ENCODE measurements at places on chromosomes 2 and 18.
A peak's percentile ranks its signal among the peaks of the same experiment; 100 is the strongest.

DNA sequence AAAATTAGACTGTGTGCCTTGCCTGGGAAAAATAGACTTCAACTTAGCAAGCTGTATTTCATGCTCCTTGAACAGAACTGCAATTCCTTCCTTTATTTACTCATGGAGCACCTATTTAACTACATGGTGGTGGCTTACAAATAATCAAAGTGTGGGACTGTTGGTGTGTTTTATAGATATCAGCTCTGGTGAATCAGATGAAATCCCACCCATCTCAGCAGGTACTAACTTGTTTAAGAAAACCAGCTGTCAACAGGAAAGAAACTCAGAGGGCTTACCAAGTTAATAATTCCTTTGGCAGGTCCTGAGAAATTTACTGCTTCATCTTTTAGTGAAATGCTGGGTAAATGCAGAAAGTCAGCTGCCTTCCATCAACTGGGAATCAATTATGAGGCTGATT is 830.6 kb downstream of the SLC4A3 start:
- DNase-seq, result no peak

DNA sequence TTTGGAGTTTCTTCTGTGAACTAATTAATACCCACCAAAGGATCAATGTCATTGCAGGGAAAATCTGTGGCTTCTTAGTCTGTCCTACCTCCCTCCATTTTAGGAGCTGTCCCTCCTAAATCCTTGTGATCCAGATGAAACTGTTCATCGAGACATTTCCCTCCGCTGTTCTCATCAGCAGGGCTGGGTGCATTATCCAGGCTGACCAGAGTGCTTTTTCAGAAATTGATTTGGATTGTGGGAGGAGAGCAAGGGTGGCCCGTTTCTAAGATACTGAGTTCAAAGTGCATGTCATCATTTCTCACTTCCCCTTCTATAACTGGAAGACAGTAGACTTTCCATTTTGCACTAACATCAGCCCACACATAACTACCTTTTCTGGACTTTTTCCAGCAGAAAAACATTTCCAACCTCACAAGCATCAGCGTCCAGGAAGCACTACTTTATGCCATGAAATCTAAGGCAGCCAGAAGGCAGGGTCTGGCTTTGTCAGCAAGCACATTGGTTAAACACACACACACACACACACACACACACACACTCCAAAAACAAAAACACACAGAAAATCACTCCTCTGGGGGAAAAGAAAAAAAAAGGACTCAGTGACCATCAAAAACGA is 94.1 kb downstream of the ANKRD44 start:
- peak; percentile 47 for DNase-seq

DNA sequence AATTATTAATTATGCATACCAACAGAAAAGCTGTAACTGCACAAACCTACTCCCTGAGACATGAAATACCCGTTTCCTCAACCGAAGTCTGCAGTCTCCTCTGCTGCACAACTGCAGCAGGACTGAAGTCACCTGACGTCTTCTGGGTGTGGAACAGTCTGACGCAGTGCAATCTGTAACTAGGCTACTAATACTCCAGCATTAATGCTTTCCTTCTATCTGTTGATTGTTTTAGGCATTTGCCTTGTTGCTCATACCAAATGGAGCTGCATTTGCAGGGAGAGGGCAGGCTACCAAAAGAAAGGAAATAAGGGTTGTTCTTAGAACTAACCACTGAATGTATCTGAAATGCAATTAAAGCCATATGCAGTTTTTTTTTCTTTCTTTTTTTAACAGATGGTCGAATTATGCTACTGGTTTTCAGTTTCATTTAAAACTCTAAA is 40.1 kb downstream of the RTN4 start:
- DNase-seq, result no peak

DNA sequence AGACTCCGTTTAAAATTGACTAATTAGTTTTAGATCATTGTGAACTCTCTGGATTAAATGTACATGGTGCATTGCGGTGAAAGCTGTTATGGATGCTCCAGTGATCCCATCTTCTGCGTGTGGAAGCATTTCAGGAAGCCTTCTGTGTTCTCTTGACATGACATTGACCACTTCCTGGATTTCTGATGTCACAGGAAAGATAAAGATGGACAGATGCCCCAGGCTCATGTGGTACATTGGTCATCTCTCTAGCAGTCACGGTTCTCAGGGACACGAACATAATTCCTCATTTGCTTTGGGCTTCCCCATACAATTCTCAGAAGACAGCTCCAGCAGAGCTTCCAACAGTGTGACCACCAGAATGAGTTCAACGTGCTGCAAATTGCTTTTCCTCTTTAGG is 26.9 kb downstream of the AGAP1 start:
- DNase-seq, result no peak

DNA sequence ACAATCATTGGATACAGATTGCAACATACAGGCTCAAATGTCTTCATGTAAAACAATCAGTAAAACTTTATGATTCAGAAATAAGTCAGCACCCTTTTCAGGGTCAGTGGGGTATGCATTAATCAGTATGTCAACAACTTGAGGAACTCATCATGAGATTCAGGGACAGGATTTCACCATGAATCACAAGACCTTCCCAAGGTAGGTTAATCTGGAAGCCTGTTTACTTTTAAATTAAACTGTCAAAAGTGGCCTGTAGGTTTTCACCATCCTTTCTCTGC is 104.8 kb downstream of the SP100 start:
- no peak for DNase-seq

GRCh38 chr2:127633556-127634065 is 12.3 kb upstream of the GPR17 start:
- no peak for DNase-seq

- DNase-seq, result no peak
Observed at GRCh38 chr2:237682151-237682550, 54.8 kb downstream of the LRRFIP1 start.

DNA sequence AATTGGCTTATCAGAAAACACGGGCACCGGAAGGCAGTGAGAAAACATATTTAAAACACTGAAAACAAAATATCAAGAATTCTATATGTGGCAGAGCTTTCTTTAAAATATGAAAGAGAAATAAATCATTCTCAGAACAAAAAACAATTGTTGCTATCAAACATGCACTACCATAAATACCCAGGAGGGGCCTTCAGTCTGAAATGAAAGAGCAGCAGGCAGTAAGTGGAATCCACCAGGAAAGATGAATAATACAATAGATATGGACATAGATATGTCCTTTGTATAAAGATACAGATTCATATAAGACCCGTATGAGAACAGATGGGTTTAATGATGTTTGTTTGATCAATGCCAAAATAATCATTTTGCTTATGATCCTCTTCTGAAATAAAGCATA is 142.0 kb downstream of the TMEM18 start:
- no peak for DNase-seq

- DNase-seq, result no peak
Observed at GRCh38 chr18:3032721-3033120, 19.8 kb upstream of the LPIN2 start.

- no peak for DNase-seq
Observed at GRCh38 chr2:159131914-159132281, 154.6 kb downstream of the WDSUB1 start.

GRCh38 chr2:222866358-222866960 is 5.6 kb downstream of the ACSL3 start:
- no peak for DNase-seq

DNA sequence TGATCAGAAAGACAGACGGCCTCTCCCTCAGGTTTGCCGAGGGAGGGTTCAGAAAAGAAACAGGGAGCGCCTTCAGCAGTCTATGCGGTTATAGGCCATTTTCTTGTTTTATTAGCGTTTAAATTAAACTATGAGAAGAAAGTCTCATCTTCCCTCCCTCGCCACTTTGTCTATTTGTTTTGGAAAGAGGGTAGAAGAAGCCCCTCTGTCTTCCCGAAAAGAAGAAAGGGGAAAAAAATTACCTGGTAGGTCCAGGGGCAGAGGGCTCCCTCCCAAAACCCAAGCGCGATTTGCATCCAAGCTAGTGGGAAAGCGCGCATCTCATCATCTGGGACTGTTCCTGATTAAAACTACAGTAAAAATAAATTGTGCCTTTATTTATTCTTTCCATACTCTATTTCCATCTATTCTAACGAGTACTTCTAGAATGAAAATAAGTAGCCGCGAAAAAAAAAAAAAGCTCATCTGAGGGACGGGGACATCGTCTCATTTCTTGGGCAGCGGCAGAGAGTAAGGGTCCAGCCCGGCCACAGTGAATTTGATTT is 2.4 kb downstream of the PAX8 start:
- DNase-seq, result no peak

DNA sequence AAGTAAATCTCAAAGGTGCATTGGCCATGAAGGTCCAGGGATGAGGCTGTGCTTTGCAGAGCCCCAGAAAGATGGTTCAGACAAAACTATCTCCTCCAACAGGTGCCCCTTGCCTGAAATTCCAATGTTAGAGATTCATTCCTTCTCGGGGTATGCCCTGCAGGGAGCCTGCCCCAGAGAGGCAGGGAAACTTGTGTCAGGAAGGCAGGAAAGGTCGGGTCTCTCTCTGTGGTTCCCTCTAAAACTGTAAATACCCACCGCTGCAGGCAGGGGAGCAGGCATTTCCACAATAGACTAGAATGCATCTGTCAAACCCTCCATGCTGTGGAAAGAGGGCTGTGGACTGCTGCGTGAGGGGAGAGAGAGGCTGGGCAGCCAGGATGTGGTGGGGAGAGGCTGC is 207.8 kb upstream of the SMAD2 start:
- no peak for DNase-seq

- no peak for DNase-seq
Observed at GRCh38 chr2:110674620-110675555, 3.0 kb downstream of the BUB1 start.

DNA sequence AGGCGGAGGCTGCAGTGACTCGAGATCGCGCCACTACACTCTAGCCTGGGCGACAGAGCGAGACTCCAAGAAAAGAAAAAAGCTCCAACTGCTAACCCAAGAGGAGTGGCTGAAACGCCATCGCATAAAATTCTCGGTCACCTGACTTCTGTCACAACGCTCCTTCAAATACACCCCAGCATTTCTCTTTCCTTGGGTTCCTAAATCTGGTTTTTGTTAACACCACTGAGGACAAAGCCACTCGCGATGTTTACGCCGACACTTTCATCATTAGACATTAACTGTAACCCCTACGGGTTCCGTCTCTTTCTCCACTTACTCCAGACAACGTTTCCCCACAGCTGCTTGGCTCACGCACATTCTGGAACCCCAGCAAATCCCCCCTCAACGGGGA is 679 bp downstream of the CLK1 start:
- DNase-seq, result peak; percentile 51

GRCh38 chr18:3392467-3392855 is 57.5 kb upstream of the TGIF1 start:
- DNase-seq, result no peak

GRCh38 chr2:30217644-30218337 is 13.5 kb upstream of the LBH start:
- DNase-seq, result no peak

DNA sequence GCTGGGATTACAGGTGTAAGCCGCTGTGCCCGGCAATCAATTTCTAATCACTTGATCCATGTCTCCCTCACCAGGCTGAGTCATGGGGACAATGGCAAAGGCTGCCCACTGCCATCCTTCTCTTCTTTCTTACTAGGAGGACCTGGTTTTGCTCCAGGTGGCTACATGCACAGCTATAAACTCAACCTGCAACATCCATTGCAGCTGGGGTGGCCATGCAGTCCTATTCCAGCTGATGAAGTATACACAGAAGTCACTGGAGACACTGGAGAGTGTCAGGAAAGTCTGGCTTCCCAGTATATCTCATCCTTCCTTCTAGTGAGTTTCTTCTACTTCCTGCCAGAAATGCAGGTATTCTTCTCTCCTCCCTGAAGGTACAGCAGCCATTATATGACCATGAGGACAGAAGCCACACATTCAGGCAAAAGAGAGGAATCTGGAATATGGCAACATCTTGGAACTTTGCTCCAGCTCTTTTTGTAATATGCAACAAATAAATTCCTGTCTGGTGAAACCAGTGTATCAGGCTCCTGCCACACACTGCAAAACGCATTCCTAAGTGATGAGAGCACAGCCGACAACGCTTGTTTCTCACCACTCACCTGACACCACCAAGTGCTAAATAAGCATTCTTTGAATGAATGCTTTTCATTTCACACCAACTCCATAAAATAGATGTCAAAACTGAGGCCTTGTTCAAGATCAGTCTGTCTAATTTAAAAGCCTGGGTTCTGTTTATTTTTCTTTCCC is 32.3 kb downstream of the SCTR start:
- DNase-seq, result no peak

- no peak for DNase-seq
Observed at GRCh38 chr2:11389551-11390398, 45.3 kb upstream of the ROCK2 start.

DNA sequence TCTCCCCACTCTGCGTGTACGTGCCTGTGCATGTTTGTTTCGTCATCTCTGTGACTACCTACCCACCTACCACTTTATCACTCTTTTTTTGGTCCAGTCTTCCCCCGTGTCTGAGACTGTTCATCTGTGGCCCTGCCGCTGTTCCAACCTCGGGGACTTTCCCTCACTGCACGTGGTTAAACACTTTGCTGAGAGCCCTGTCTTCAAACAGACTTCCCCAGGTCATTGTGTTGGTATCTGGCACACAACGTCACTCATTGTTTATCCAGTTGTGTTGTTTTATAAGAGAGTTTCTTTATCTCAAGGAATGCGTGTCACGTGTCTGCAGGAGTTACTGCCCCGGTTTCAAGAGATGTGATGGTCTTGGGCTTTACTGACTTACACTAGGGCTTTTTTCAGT is 262.0 kb upstream of the RASGRP3 start:
- no peak for DNase-seq

GRCh38 chr2:235021752-235022151 is 69.9 kb downstream of the SH3BP4 start:
- DNase-seq, result no peak

DNA sequence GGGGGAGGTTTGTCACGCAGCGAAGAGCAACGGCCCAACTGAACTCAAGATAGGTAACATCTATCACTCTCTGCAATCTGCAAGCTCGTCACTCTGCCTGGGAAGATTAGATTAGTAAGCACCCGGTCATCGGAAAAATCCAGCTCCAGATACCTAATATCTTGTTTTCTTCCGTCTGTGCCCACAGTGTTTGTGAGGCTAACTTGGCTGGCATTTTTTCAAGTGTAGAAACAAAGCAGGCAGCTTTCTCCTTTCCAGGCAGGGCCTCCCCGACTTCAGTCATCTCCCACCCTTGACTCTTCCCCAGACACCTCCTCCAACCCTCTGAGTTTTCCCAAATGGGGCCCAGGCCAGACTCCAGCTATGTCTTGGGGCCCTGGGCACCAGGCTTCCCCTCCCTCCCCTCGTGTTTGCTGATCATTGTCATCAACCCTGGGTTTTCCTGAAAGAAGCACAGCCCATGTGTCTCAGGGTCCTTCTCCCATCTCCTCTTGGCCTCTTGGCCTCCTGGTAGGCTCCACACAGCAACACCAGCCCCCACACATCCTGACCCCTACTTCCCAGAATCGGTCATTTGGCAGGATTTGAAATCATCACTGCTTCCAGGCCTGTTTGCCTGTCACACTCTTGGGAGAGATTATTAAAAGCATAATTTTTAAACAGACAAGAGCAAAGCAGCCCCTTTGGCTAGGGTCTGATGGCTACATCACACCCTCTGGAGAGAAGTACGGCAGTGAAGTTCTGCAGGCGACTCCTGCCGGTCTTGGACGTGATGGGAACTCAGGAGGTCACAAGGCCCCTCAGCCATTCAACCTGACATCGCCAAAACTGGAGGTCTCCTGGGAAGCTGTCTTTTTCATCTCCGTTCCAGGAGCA is 144.9 kb upstream of the ID2 start:
- DNase-seq, result peak; percentile 19

All from activated T-cell treated with anti-CD3 and anti-CD28 coated beads, Interleukin-2, amount 50 U/mL, for 48 hours (primary cell).